ENCODE measurements at places on chromosomes 2 and 18.

DNA sequence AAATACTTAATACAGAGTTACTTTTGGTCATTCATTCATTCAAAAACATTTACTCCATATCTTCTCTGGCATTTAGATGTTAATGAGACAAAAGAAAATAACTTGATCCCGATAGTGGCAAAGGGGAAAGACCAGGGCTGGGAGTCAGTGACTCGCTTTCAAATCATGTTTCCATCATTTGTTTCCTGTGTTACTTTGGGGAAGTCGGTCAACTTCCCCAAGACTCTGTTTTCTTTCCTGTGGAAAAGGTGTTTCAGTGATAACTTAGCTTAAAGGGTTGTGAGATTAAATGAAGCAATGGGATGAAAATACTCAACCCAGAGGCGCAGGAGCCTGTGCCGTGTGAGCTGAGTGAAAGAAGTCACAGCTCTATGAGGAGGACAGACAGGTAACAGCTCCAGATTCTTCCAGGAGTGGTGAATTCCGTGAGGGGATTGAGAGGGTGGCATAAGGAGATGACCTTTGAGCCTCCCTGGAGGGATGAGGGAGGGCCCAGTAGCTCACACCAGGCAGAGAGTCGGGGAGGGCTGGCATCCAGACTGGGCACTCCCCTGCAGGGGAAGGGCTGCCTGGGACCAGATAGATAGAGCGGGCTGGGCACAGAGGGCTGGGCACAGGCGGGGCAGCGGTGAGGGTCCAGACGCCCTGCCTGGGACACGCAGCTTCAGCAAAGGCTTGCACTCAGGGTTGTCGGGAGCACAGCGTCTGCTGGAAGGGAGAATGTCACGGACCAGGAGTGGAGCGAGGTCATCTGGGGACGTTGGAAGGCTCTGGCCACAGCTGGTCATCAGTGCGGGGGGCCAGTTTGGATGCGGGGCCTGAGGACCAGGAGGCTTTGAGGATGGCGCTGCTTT, 70.1 kb downstream of the TSHZ1 start:
- DNase-seq: no peak

GRCh38 chr18:13191031-13191430, 27.5 kb upstream of the LDLRAD4 start:
- no peak for DNase-seq

DNA sequence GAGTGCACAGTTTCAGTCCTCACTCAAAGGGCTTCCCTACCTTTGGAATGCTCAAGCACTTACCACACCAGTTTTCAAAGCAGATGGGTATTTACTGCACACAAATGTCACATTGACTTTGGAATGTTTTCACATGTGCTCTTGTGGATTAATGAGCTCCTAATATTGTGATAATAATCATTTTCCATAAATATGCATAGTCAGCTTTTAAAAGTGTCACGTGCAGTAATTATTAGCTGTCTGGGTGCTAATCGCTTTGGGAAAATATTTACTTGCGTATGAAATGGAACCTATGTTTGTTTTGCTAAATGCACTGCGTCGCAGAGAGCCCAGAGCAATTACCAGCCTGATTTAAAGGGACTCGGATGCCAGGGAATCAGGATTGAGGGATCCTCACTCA, 229.3 kb downstream of the SMAD2 start:
- no peak for DNase-seq

DNA sequence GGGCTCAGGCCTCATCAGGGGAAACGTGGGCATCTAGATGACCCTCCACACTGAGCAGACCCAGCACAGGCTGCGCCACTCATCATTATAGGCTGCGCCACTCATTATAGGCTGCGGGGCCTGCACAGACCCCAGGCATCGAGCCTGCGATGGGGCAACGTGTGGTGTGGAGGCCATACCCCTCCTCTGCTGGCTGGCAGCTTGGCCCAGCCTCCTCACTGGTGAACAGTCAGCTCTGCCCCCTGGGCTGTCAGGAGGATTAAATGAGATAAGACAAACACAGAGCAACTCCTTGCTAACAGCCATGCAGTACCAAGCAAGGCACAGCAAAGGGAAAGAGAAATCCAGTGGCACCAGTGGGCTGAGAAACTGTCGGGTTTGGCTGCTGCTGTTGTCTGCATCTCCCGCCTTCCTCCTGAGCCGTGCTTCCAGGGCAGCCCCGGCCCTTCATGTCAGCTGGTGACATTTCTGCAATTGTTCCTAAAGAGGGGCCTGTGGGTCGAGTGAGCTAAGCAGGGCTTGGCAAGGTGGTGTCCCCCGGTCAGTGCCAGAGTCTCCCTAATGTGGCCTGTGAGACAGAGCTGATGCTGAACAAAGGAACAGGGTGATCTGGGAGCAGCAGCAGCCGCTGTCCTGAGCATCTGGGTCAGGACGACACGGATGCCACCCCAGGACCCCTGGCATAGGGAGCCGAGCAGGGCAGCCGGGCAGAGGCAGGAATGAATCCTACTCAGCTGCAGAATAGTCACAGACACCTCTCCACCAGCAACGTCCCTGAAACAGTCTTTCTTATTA, 48.7 kb downstream of the RRM2 start:
- no peak for DNase-seq

DNA sequence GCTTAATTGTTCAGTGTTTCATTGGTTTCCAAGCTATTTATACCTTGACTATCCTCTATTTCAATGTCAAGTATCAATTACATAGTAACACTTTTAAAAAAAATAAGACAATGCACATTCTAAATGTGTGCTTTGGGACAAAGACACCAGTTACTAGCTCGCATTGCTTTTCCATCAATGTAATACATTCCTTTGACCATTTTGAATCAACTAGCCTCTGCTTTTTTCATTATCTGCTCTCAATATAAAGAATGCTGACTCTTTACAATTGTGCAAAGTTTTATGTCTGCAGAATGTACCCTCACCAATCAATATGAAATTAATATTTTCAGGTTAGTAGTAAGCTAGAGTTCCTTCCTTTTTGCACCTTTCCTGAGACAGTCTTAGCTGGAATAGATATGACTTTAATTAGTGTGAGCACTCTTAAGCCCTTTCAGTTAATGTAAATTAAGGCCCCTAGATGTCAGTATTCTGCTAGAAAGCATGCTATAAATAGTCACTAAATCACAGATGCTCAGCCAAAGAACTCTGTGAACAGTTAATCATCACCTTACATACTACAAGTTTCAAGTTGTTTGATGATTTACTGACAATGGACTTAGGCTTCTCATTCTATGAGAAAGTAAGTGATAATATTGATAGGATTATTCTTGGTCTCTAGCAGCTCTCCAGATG, 413.6 kb downstream of the PTH2R start:
- no peak for DNase-seq

DNA sequence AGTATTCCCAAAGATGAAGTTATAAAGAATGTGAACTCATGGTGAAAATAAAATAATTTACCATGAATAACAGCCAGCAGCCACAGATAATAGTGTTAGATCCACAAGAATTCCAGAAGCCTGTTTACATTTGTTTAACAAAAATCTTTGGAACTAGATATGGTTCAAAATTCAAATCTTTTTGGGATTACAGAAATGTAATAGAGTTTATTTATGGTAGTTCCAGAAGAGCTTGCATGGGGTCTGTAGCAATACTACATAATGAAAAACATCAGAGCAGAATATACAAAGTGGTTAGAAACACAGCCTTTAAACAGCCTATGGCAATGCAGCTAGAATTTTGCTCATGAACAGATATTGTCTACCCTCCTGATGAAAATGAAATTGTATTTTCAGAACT, 179.1 kb downstream of the RDH14 start:
- peak; percentile 74 for DNase-seq

DNA sequence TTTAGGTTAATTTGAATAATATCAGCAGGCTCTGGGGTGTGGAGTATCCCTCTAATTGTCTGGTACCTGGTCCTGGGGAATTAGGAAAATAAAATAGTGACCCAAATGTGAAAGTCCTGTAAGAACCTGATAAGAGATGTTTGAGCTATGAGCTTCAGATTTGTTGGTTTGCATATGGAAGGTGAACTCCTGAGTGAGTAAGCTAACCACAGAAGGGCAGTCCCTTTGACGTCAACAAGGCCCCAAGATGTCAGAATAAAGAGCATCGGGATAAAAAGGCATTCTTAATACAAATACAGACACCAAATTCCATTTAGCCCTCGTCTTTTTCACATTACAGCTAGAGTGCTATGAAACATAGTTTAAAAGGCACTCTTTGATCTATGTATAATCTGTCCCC, 1366.3 kb upstream of the TMEFF2 start:
- DNase-seq: no peak

- DNase-seq: no peak
Measured at GRCh38 chr18:60322591-60322990, 50.0 kb downstream of the MC4R start.

DNA sequence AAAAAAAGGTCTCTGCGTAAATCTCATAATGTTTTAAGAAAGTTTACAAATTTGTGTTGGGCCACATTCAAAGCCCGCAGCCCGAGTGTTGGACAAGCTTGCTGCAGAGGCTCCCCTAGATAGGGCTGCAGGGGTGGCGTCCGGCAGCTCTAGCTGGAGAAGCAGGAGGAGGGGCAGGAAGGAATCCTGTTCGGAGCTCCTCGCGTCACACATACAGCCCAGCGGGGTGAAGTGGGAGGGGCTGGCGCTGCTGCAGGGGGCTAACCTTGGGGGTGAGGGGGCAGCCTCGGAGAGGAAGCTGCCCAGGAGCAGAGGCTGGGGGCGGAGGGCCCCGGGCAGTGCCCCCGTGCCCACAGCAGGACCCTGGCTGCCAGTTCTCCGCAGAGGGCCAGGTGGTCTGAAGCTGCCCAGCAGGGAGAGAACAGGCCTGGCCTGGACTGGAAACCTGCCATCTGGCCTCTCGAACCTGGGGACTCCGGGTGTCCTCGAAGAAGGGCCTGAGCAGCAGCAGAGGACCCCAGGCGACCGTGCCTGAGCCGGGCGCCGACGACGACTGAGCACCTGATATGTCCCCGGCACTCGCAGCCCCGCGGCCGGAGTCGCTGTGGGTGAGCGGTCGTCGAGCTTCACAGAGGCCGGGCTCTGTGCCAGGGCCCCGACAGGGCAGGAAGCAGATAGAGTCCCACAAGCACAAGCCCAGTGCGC, 2.6 kb upstream of the GPR35 start:
- no peak for DNase-seq

DNA sequence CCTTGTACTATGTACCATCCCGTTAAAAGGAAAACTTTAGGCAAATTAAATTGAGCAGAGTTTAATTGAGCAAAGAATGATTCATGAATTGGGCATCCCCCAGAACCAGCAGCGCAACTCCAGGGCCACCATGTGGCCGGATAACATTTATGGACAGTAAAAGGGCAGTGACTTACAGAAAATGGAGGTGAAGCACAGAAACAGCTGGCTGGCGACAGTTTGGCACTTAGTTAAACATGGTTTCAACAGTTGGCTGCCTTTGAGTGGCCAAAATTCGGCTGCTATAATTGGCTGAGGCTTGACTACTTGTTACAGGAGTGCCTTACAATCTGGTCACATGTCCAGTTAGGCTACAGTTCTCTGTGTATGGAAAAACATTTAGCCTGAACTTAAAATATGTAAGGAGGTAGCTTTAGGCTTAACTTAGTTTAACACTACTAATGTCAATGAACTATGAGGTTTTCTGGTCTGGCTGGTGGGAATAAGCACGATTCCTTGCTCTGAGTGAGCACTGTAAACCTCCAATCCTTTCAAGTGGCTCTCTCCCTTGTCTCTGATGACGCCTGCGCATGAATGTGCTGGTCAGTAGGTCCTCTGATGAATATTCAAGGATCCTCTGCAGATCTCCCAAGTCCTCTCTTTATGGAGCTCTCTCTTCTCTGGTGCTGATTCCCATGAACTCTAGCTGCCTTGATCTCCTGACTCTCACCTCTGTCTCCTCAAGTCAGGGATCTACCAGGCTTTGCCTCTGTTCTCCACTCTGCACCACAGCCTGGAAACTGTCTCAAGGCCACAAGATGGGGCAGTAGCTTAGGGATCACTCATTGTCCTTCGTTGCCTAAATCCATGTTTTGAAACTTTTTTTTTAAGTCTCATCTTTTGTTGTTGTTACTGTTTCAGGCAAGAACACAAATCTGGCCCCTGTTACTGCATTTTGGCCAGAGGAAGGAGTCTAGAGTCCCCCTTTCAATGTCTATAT, 24.4 kb upstream of the RAB31 start:
- no peak for DNase-seq

DNA sequence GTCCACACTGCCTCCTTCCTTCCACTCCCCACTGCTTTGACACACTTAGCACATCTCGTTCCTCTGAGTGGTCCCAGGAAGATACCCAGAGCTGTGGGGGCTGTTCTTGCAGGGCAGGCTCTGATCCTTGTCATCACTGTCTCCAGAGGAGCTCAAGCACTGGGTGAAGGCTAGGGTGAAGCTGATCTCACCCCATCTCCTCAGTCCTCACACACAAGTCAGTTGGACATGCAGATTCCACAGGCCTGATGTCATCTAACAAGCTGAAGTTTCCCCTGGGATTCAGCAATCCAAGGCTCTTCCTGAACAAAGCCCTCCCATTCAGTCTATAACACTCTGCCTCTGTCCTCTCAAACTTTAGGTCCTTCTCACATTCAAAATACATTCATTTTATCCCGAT, 90.6 kb upstream of the RAB6C start:
- peak; percentile 13 for DNase-seq

DNA sequence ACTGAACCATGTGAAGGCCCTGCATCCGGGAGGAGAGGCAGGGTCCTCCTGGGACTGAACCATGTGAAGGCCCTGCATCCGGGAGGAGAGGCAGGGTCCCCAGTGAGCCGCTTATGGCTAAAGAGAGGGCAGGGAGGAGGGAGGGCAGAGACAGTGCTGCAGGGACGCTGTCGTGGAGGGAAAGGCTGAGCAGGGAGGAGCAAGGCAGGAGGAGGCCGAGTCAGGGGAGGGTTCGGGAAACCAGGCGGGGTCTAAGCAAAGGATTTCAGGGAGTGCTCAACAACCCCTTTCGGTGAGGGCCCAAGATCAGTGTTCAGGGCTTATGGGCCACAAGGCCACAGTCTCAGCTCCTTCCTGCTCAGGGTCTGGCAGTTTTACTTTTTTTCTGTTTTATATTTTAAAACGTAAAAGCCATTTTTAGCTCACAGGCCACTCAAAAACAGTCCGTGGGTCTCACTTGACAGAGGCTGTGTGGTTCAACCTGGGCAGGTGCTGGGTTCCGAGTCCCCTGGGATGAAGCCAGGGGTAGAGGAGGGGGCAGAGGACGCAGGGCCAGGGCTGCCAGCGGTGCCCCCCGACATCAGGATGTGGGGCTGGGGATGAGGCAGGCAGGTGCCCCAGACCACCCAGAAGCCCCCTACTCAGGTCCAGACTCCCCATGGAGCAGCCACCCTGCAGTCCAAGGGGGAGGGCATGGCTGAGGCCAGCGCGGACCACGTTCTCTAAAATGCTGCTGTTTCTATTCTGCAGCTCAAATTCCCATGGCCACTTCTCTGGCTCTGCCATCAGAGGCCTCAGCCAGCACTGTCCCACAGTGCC, 5.2 kb downstream of the TMEM18 start:
- no peak for DNase-seq

- no peak for DNase-seq
Measured at GRCh38 chr2:117815946-117816345, 1.5 kb downstream of the DDX18 start.

GRCh38 chr2:174753038-174753633, 11.1 kb downstream of the CHRNA1 start:
- DNase-seq: no peak

DNA sequence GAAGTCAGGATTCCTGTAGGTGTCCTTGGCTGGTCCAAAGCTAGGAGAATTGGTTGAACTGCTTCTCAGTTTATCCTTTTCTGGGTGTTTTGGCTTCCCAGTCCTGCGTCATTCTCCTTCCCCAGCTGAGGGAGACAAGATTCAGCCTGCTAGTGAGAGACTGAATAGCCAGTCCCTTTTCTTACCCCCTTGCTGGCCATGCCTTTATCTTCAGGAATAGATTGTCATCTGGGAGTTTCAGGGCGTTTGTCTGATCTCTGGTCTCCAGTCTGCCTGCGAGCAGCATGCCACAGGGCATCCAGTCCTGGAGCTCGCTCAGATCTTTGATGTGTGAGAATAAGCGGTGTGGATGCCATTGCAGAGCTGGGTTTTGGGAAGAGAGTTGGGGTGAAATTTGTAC, 5.8 kb downstream of the MYO1B start:
- DNase-seq: no peak
